Ovary (tissue), 10 donors: ENCODE measurements at places on chromosomes 1 and 21. TPM values are rescaled to one million over a fixed set of nuclear protein-coding genes. Genes with fewer than 3 reads are reported as not detected.

DNA sequence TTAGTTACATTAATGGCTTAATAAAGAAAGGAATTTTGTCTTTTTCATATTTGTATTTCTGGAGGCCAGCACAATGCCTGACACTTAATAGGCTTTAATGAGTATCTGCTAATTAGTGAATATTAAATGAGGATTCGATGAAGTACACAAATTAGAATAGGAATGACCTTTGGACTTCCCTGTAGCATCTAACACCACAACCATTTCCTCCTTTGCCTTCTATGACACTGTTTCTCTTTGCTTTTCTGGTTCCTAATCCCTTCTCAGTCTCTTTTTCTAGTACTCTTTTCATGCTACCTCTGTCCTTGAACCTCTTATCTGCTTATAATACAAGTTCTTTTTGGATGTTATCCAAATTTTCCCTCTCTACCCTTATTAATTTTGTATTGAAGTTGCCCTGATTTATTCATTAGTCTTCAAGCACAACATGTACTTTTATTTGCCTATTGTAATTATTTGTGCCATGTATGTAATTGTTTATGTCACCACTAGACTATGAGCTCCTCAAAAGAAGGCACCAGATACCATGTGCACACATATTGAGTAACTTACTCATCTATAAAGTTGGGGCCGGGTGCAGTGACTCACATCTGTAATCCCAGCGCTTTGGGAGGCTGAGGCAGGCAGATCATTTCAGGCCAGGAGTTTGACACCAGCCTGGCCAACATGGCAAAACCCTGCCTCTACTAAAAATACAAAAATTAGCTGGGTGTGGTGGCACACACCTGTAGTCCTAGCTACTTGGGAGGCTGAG is 23.8 kb downstream of the RPS27 start:
- no peak for DNase-seq

DNA sequence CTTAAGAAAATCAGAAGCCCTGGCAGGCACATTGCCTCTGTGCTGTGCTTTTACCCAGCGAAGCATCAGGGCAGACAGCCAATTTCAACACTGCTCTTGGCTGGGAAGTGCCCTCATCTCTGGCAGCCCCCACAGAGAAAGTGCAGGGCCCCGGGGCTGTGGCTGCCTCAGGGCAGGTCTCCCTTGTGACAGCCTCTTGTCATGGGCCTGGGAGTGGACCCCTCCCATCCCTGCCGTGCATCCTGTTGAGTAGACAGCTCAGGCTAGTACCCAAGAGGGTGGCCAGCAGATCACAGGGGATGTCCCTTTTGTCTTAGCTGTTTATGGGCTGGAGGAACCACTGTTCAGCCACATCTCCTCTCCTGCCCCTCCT is 23.3 kb downstream of the TTC34 start:
- DNase-seq = no peak

Gene TBX19
- polyA plus RNA-seq = 3.7 TPM

DNA sequence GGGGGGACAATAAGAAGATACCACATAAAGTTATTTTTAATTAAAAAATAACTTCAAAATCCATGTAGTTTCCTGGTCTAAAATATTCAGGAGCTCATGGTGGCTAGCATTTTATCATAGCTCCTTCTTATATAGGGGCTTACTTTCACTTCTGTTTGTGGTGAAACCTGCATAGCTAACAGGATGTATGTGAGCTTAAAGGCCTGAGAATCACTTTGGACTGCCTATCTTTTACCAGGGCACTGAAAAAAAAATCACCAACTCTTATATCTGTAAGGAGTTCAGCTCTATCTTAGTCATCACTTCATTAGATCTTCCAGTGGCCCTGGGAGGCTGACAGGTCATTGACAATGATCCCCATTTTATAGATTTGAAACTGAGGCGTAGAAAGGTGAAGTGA is 21.3 kb downstream of the UROD start:
- DNase-seq = no peak

Gene COL6A1
- polyA plus RNA-seq = 905 TPM

Gene NHLH1
- 0.08 TPM for polyA plus RNA-seq
